ENCODE measurements at places on chromosomes 6 and 20.

DNA sequence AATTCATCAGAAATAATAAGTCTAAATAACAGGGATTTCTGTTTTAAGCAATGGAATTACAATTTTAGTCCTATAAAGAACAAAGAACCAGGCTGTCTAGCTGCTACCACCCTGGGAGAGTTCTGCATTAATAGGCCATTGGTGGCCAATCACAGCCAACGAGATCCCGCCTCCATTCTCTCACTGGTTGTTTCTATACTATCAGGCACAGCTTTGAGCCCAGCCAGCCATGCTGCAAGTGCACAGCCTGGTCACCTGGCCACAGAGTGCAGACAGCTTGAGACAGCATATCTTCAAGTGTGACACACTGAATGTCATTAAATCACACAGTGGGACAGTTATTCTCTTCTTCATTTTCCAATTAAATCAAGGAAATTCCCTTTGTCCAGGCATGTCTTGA lies 16.1 kb upstream of the RAB22A start:
- DNase-seq: no peak

DNA sequence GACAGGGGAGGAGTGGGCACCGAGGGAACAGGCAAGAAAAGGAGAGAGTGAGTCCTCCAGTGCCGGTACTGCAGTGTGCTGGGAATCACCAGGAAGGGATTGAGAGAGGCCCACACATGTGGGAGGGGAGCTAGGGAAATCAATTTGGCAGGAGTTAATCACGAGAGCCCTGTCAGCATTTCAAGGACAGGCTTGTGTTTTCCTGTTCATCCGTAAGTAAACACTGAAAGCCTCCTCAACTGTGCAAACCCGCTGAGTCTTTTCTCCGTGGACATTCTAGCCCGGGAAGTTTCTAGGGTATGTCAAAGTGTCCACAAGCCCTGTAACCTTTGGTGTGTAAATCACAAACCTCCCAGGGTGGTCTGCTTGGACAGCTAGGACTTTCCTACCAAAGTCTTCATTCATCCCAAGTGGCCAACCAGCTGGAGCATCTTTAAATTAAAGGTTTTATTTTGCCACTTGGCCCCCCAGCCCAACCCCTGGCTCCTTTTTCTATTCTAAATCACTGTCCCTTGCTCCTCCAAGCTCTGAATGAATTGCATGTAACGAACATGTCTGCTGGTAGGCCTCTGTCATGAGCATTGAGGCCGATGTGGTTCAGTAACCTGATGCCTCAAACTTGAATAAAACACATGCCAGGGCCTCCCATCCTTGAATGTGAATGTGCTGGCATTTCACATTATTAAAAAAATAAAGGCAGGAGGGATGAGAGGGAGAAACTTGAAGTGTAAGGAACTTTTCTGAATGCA lies 149.1 kb downstream of the ZNF217 start:
- no peak for DNase-seq

- DNase-seq: no peak
These were observed 464.2 kb downstream of the COL12A1 start for GRCh38 chr6:74741646-74742045.

DNA sequence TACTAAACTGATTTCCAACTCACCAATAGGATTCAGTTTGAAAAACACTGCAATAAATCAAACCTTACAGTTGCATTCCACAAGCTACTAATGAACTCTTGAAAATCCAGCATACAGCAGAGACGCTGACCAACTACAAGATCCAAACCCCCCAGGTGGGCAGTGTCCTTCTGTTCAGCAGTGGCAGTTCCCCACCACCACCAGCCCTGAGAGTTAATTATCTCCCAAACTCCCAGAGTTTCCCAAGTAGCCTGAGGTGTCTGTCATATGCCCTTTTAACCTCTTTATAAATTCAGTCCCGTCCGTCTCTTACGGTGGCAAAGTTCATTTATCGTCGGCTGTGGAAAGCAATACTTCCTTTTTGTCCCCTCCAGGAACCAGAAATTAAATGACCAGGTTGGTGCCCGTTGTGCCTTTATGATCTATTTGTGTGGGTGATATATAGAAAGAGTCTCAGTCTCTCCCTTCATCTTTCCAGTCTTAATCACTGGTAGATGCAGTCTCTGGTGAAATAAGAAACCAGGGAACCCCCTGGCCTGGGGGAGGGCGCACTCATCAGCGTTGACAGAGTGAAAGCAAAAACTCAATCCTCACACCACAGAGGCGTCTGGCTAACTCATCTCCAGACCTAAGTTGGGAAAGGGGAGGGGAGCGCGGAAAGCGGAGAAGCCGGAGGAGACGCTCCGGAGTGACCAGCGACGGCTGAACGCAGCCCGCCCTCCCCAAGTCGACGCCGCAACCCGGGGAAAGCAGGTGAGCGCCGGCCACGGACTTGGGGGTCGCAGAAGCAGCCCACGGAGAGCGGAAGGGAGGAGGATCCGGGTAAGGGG lies 717 bp downstream of the MRPL14 start:
- DNase-seq: no peak

DNA sequence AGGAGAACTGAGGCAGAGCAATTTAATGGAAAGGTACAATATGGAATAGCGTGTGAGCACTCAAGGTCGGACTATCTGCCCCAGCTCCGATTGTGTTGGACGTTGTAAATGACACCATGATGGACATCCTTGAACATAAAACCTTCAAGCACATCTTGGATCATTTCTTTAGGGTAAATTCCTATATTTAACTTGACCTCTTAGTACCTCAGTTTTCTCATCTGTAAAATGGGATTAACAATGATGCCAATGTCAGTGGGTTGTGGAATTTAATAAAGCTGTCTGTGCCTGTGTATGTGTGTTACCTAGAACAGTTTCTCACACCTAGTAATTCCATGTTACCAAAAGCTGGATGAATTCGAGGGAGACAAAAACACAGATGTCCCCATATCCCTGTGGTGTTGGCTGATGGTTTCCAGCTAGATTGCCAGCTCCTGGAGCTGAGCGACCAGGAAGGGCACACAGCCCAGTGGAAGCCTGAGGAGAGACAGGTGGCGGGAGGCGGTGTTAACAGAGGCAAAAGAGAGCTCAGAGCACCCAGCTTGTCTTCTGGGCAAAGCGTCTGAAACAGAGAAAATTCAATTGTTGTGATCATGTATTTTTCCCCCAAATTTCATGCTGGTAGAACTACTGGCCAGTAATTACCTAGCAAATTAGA lies 32.6 kb downstream of the MDFI start:
- DNase-seq: no peak

DNA sequence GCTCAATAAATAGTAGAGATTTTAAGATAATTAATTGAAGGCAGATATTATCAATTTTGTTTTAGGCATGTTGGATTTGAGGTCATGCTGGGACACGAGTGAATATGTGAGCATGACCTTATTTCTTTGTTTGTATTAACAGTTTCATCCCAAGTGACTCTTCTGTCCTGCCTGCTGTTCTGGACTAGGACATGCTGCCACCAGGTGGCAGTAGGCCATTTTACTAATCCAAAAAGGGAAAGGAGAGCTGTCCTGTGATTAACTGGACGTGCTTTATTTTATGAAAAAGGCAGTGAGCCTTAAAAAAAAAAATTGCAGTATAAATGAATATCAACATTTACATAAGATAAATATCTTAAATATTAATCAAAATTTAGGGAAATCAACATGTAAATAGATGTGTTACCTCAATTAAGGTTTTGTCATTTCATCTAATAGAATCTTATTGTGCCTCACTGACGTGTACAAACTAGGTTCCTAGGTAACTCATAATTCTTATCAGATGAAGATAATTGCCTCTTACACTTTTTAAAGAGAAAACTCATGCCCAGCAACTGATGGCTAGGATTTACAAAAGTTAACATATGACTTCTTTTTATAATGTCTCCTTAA lies 49.8 kb downstream of the FRK start:
- no peak for DNase-seq

- DNase-seq: no peak
These were observed 665.9 kb upstream of the CITED2 start for GRCh38 chr6:140040396-140040795.

DNA sequence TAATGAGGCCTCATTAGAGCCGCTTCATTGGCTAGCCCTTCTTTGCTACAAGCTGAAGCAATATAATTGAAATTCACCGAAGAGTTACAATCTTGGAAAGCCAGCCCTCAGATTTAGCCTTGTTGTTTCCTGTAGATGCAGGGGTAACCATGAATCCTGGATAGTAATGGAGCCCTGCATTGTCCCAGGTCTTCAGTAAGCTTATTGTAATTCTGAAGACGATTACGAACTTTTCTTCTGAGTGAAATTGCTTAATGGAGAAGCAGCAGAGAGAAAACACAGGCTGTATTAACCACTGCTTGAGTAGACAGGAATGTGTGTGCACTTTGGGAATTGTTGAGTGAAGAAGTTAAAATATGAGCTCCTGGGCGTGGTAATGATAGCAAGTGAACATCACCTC lies 26.3 kb upstream of the NAA20 start:
- DNase-seq: no peak

DNA sequence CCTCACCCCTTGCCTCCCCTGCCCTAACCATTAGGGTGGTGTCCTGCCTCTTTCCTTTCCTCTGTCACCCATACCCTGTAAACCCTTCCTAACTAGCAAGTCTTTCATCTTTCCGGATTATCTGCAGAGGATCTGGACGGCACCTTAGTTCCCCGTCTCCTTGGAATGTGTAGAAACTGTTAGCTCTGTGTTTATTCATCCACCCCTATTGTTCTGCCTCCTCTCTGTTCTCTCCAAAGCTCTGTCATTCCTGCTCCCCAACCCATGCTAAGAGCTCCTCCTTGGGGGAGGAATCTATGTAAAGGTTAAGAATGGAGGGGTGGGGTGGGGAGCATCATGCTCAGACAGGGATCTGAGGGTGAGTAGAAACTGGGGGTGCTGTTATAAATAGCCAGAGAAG lies 39.4 kb upstream of the KCNK5 start:
- no peak for DNase-seq

GRCh38 chr6:156348424-156348823 lies 428.8 kb upstream of the ARID1B start:
- DNase-seq: no peak

DNA sequence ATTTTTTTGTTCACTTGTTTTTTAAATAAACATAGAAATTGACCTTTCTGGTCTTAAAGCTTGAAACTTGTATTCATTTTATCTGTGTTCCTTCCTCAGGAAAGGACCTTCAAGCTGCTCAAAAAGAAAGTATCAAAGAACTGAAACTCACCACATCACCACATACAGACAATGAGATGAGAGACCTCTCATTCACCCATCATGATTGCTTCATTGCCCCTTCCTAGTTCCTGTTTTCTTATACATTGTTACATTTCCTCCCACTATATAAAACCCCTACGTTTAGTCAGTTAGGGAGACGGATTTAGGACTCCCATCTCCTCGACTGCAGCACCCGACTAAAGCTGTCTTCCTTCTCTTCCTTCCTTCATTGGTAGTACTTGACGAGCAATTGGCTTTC lies 180.5 kb upstream of the OPRM1 start:
- DNase-seq: no peak

- no peak for DNase-seq
These were observed 10.8 kb downstream of the BPIFB2 start for GRCh38 chr20:33018169-33018931.

DNA sequence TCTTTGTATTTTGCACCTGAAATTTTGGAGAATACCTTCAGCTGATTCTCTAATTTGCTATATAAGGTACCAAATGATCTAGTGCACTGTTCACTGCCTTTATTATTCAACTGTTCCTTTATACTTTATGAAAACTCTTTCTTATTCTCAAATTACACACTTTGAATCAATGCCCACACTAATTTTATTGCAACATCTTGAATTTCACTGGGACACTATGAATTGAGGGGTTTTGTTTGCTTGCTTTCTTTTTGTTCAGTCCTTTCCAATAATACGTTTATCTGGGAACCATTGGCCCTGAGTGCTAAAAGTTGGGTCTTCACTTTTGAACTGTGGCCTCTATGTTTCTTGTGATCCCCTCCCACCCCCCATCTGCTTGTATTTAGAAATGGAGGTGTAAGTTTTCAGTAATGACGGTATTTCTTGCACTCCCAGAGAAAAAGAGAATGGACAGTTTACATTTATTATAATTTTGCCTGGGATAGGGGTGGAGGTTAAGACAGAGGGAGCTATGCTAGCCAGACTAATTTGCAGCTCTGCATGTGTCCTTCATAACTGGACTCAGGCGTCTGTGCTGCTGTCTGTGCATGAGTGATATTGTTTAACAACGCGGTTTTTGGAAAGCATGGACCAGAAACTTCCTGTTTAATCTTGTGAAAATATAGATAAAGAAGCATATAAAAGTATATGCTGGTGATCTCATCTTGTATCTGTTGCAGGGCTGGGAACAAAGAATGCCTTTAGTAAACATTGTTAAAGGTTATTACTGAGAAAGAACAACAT lies 98.1 kb downstream of the DNAH8 start:
- no peak for DNase-seq

GRCh38 chr6:51349857-51350256 lies 531.2 kb downstream of the TFAP2B start:
- DNase-seq: no peak

GRCh38 chr6:144131248-144131709 lies 19.0 kb upstream of the STX11 start:
- DNase-seq: no peak

GRCh38 chr6:43878823-43879495 lies 108.9 kb downstream of the VEGFA start:
- DNase-seq: no peak

DNA sequence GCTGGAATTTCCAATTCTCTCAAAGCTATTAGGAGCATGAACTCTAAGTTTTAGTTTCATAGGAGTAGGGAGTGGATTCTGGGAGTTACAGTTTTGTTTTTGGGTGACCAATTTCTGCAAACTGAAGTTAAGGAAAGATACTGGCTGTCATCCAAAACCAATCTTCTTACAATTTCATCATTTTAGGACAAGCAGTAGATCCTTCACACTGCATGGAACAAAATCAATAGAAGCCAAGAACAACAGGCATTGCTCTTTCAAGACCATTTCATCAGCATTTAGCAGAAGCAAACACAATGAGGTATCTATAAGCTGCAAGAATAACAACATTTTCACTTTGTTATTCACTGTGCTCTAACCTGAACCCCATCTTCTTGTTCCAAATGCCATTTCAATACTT lies 173.0 kb downstream of the GMDS start:
- DNase-seq: no peak

- no peak for DNase-seq
These were observed 957 bp upstream of the VEGFA start for GRCh38 chr6:43768983-43769525.

All from esophagus squamous epithelium (tissue), 5 donors.